Effector CD4-positive, alpha-beta T cell (primary cell): ENCODE measurements at places on chromosomes 16 and 17.

GRCh38 chr17:59436900-59437299 is 105.4 kb downstream of the YPEL2 start:
- DNase-seq: no peak

DNA sequence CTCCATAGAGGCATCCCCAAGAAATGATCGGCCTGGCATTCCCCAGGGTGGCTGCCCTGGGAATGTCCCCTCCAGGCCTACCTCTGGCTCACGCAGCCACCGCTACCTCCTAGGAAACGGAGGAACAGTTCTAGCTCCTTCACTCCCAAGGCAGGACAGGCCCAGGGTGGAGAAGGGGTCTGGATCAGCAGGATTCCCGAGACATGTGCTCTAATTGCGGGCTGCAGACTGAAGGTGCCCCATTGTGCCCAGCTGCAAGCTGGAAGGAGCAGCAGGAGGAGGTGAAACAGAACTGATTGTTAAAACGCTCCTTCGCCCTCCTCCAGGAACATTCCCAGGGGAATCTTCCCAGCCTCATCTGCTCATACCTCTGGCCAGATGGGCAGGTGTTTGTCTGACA is 40.8 kb downstream of the SCNN1G start:
- DNase-seq: no peak

DNA sequence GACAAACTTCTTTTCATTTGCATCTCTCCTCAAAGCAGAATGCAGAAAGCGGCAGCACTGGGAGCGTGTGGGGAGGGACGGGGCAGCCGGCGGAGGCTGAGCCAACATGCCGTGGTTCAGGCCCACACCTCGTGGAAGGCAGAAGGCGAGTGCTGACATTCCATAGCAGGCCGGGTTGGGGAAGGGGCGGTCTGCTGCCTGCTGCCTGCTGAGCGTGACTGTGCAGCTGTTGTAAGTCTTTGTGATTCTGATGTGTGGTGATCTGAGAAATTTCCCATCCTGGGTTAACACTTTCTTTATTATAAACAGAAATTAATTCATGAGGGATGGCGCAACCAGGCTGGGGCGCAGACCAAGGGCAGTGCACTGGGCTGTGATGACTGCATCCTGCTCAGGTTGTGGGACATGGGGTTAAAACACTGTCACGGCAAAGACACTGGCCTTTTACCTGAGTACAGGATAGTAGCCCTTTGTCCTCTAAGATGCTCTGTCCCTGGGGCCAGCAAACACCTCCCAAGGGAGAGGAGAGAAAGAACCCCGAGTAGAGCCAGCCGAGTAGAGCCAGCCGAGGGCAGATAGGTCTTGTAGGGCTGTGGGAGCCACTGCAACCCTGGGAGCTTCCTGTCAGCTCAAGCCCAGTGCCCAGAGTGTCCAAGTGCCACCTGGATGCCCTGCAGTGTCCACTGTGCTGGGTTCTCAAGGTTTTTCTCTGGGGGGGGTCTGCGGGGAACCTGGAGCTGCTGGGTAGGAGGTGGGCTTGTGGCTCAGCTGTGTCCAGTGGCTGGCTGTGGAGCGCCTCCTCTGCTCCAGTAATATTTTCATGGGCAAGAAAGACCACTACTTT is 8.8 kb upstream of the DNASE1 start:
- no peak for DNase-seq

DNA sequence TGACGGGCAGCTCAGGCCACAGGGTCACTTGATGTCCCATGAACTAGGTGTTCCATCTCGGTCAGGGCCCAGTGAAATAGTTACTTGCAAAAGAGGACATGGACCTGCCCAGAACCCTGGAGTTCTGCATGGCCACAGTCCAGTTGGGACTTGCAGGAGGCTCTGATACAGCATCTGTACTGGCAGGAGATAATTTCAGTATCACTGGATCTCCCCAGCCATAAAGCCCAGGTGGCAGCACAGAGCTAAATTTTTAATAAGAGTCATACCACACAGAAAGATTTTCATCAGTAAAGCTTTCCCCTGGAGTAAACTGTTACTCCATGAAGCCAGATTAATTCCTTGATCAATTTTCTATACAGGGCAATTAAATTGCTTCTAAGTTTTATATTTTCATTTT is 18.0 kb upstream of the SLC16A5 start:
- no peak for DNase-seq

DNA sequence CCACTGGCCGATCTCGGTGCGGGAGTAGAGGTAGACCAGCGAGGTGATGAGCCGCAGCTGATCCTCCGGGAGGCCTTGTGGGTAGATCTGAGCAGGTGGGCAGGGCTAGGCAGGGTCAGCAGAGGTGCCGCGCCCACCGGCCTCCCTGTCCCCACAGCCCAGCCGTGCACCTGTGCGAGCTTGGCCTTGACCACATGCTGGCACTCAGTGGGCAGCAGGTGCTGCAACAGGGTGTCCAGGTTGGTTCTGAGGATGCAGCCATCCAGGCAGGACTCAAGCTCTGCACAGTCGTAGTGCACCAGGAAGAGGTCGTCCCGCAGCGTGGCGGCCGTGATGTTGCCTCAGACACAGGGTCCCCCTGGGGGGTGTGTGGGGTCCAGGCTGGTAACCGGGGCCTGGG is 12.4 kb downstream of the MSLN start:
- DNase-seq: no peak

GRCh38 chr16:62254372-62254771 is 218.1 kb upstream of the CDH8 start:
- no peak for DNase-seq

DNA sequence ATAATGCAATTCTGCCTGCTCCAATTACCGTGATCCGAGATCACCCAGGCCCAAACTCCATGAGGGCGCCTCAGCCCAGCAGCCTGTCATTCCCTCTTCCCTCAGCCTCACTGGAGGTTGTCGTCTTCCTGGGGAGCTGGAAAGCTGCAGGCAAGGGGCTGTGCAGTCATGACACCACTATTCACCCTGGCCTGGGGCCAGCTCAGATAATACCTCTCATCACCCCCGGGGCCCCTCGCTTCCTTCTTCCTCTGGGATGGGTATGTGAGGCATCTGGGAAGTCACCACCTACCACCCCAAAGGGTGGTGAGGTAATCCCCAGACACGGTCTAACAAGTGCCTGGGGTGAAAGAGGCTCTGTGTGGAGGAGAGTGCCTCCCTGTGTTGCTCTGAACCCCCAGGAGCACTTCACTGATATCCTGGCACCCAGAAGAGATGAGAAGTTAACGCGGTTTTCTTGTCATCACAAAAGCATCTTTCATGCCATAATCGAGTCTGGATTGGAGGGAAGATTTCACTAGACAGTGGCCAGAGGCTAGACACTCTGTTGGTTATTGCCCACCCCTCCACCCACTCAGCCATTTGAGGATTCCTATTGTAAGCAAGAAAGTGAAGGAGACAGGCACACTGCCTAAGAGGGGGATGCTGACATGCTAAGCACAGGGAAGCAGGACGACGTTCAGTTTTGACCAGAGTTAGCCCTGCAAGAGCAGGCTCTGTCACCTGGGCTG is 18.4 kb downstream of the CFAP20 start:
- DNase-seq: no peak

DNA sequence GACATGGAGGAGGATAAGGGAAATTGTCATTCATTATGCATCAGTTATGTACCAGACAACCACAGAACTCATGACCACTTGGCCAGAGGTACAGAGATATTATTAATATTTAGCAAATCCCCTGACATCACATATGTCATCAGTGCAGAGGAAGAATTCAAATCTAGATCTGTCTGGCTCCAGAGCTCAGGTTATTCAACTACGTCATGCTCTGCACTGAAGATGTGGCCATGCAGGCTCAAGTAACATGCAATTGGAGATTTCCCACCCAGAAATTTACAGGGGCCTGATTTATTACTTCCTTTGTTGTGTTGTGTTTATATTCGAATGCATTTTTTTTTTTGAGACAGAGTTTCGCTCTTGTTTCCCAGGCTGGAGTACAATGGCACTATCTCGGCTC is 224.3 kb downstream of the HS3ST4 start:
- no peak for DNase-seq

DNA sequence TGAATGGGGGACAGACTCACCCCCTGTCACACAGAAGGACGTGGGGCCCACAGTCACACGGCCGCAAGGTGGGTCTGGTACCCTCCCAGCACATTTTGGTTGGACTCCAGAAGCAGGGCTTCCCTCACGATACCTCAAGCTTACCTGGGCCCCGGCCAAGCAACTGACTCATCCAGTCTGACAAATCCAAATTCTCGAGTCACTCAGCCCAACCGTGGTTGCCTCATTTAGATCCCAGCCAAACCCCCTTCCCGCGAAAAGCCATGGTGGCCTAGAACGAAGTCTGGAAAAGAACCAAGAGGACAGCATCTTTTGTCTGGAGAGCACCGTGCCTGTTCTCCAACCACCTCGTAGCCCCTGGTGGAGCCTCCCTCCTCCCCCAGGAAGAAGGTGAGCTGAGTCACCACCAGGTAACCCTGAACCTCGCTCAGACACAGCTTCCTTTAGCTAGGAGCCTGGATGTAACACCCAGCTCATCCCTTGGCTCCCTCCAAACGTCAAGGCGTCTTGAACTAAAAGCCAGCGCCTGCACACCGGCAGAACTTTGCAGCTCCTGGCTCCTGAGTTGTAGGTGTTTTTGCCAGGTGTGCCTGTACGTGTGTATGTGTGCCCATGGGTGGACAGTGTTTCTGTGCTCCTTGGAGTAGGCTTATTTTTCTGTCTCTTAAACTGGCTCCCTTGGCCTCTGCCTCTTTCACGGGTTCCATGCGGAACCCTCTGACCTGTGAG is 78.9 kb downstream of the CMIP start:
- DNase-seq: peak; percentile 11

DNA sequence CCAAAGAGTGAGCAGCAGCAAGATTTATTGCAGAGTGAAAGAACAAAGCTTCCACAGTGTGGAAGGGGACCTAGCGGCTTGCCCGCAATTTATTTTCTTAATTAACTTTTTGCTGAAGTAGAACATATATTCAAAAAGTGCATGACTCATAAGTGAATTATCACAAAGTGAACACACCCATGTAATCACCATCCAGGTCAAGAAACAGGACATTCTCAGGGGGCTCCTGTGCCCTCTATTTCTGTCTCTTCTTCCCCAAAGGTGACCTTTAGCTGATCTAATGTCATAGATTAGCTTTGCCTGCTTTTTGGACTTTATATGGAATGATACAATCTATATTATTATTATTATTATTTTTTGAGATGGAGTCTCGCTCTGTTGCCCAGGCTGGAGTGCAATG is 19.9 kb downstream of the ERAL1 start:
- no peak for DNase-seq

GRCh38 chr17:79504181-79504605 is 106.7 kb downstream of the RBFOX3 start:
- no peak for DNase-seq

- DNase-seq: no peak
These were observed 43.7 kb upstream of the NFAT5 start for GRCh38 chr16:69522041-69522578.

DNA sequence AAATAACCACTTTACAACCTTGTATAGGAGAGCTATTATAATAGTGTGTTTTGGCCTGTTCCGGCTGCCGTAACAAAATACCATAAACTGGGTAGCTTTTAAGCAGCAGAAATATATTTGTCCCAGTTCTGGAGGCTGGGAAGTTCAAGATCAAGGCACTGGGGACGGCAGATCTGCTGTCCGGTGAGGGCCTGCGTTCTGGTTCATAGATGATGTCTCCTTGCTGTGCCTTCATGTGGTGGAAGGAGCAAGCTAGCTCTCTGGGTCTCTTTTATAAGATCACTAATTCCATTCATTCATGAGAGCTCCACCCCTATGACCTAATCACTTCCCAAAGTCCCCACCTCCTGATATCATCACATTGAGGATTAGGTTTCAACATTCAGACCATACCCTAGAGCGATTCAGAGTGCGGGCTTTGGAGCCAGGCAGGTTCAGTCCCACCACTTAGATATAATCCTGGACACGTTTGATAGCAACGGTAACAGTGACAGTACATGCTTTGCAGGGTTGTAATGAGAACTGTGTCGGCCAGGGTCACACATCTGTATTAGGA is 76.2 kb upstream of the ZFHX3 start:
- DNase-seq: no peak

- DNase-seq: no peak
These were observed 59.9 kb downstream of the SEC14L1 start for GRCh38 chr17:77200711-77201110.
